Melanocyte of skin (primary cell): ENCODE measurements at places on chromosomes 2 and 18. TPM values are rescaled to one million over a fixed set of nuclear protein-coding genes. Genes with fewer than 3 reads are reported as not detected.

DNPEP gene
- 71.1 and 72.6 TPM in 2 replicates for total RNA-seq

SEPTIN10 gene
- 55.1 and 77.4 TPM in 2 replicates for total RNA-seq

LYPD1 gene
- 122 and 204 TPM in 2 replicates for total RNA-seq

UGT1A7 gene
- total RNA-seq, result not detected in 2 replicates

VWA3B gene
- not detected in 2 replicates for total RNA-seq

SGO2 gene
- total RNA-seq, result 8.9 and 10.2 TPM in 2 replicates

ANKRD36B gene
- 22.0 and 61.2 TPM in 2 replicates for total RNA-seq

PRKAG3 gene
- not detected in 2 replicates for total RNA-seq

MAP3K19 gene
- not detected in 2 replicates for total RNA-seq

KHK gene
- 3.7 TPM in 2 replicates for total RNA-seq

NT5DC4 gene
- not detected in 2 replicates for total RNA-seq

ANKAR gene
- total RNA-seq, result 4.5 and 7.3 TPM in 2 replicates

SH3RF3 gene
- total RNA-seq, result 1.4 and 3.6 TPM in 2 replicates

ACVR1C gene
- 1.0 and 1.1 TPM in 2 replicates for total RNA-seq

CYP27C1 gene
- under 0.01 and 0.33 TPM in 2 replicates for total RNA-seq

BCL11A gene
- total RNA-seq, result 0.62 and 0.67 TPM in 2 replicates

PROC gene
- total RNA-seq, result not detected in 2 replicates

CHRNG gene
- total RNA-seq, result not detected in 2 replicates

NAPG gene
- 38.2 and 46.9 TPM in 2 replicates for total RNA-seq

DNAJC27 gene
- 4.3 and 5.9 TPM in 2 replicates for total RNA-seq

ALPG gene
- total RNA-seq, result not detected in 2 replicates

AGXT gene
- not detected in 2 replicates for total RNA-seq

SERPINB10 gene
- 1.00 TPM in 1 of 2 replicates, not detected in the other for total RNA-seq

TEKT4 gene
- not detected in 2 replicates for total RNA-seq

MTCL1 gene
- total RNA-seq, result 15.5 and 18.9 TPM in 2 replicates

NT5C1B gene
- total RNA-seq, result not detected in 2 replicates

APCDD1 gene
- 3.7 TPM in 2 replicates for total RNA-seq

WIPF1 gene
- 49.5 and 50.6 TPM in 2 replicates for total RNA-seq

TBR1 gene
- total RNA-seq, result 0.31 TPM in 1 of 2 replicates, not detected in the other

CREG2 gene
- under 0.01 and 0.46 TPM in 2 replicates for total RNA-seq

SERPINB2 gene
- 2.2 and 6.7 TPM in 2 replicates for total RNA-seq

STPG4 gene
- 0.31 and 0.33 TPM in 2 replicates for total RNA-seq

SLC4A5 gene
- 1.00 and 1.7 TPM in 2 replicates for total RNA-seq

USP40 gene
- 28.6 and 31.5 TPM in 2 replicates for total RNA-seq

VIL1 gene
- total RNA-seq, result not detected in 2 replicates

SPATA3 gene
- total RNA-seq, result not detected in 2 replicates

FOXI3 gene
- total RNA-seq, result not detected in 2 replicates

GPR39 gene
- 0.34 TPM in 1 of 2 replicates, not detected in the other for total RNA-seq

EFHD1 gene
- total RNA-seq, result 0.34 and 2.9 TPM in 2 replicates

NLRC4 gene
- total RNA-seq, result not detected in 2 replicates

POTEI gene
- not detected in 2 replicates for total RNA-seq

RESP18 gene
- not detected in 2 replicates for total RNA-seq

SCN7A gene
- total RNA-seq, result not detected in 2 replicates

FIGN gene
- 2.8 and 4.0 TPM in 2 replicates for total RNA-seq

IL18RAP gene
- total RNA-seq, result not detected in 2 replicates

MSTN gene
- under 0.01 and 0.15 TPM in 2 replicates for total RNA-seq

GPAT2 gene
- total RNA-seq, result under 0.01 TPM in 1 of 2 replicates, not detected in the other

FABP1 gene
- not detected in 2 replicates for total RNA-seq

PSME4 gene
- total RNA-seq, result 40.6 and 54.2 TPM in 2 replicates

CPLX4 gene
- total RNA-seq, result not detected in 2 replicates

IRS1 gene
- total RNA-seq, result 16.7 and 16.9 TPM in 2 replicates

TRIB2 gene
- 271 and 290 TPM in 2 replicates for total RNA-seq

FN1 gene
- 228 and 330 TPM in 2 replicates for total RNA-seq

SPDYA gene
- total RNA-seq, result 0.33 and 0.62 TPM in 2 replicates

SOWAHC gene
- total RNA-seq, result 10.3 and 12.5 TPM in 2 replicates

UPP2 gene
- not detected in 2 replicates for total RNA-seq

TWSG1 gene
- total RNA-seq, result 56.9 and 71.1 TPM in 2 replicates

FRZB gene
- total RNA-seq, result 0.34 and 3.3 TPM in 2 replicates

MBD5 gene
- 19.3 and 30.7 TPM in 2 replicates for total RNA-seq

COL3A1 gene
- total RNA-seq, result 1.00 and 1.2 TPM in 2 replicates
